HFFc6 (cell line): ENCODE measurements at places on chromosomes 6 and 20. TPM values are rescaled to one million over a fixed set of nuclear protein-coding genes. Genes with fewer than 3 reads are reported as not detected.

NHSL1 gene
- total RNA-seq = 5.1 to 11.0 TPM (median 7.2 TPM) in 3 replicates

WFDC10B gene
- not detected in 2 replicates for total RNA-seq

GRCh38 chr6:16168858-16169257 is 40.0 kb downstream of the MYLIP start:
- no peak for DNase-seq

DNA sequence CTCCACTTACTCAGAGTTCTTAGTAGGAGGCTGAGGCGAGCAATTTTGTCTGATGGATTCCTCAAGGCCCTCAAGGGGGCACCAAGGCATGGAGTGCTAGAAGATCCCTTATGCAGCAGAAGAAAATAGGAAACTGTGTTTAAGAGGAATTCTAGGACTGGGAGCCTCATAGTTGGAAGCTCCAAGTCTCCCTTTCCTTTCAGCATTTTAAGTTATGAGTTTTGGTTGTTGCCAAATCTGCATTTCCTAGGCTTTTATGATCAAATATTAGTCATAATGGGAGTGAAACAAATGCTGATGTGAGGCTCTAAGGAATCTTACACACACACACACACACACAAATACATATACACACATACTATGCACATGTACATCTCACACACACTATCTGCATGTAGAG is 714.0 kb downstream of the UTRN start:
- no peak for DNase-seq

DNA sequence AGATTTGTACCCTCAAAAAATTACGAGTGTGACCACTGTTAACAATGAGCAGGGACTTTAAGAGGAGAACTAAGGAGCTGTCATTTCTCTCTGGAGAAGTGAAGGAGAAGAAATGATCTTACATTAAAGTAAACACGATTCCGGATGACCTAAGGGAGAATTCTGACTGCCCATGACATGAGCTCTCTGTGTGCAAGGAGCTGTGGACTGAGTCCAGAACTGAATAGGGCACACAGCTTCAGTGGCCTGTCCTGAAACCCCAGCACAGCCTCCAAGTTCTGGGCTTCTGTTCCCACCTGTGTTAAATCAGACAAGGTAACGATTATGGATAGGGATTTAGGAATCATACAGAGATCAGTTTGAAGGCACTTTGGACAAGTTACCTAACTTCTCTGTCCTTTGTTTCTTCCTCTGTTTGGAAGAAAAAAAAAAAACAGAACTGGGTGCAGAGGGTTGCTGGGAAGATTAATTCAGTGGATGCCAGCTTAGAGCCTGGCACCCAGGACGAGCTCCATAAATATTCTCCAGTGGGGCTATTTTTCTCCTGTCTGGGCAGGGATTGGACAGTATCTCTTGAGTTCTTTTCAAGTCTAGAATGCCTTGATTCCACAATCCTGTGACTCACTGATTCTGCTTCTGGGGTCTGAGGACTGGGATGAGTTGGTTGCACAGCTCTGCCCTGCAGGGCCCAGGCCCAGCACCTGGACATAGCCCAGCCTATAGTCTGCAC is 65.7 kb downstream of the MRPL14 start:
- DNase-seq = peak; percentile 53

DNA sequence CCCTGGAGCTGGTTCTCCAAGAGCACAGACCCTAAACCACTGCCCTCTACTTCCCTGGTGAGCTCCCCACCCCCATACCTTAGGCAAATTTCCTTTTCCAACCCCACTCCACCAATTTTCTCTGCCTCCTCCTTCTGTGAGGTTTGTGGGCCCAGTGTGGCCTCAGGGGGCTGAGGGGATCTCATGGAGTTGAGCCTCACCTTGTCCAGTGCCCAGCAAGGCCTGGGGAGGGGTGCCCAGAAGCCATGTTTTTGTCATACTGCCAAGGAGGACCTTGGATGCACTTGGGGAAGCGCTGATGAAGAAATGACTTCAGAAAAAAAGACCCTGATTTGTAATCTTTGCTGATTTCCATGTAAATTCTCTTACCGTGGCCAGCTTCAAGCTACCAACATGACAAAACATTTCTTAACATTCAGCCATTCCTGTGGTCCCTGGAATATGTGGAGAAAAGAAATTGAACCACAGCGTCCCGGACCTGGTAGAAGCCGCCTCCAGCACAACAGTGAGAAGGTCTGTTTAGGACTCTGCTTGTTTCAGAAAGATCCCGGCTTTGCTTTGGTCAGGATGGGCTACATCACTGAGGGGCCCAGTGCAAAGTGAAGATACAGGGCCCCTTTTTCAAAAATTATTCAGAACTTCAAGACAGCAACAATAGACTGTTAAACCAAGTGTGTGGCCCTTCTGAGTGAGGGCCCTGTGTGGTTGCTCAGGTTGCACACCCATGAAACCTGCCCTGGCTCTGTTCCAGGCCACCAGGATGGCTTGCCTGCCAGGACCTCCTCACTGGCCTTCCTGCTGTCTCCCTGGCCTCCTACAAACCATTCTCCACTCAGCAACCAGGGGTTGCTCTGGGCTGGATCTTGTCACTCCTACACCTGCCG is 52.5 kb downstream of the CHMP4B start:
- no peak for DNase-seq

DNA sequence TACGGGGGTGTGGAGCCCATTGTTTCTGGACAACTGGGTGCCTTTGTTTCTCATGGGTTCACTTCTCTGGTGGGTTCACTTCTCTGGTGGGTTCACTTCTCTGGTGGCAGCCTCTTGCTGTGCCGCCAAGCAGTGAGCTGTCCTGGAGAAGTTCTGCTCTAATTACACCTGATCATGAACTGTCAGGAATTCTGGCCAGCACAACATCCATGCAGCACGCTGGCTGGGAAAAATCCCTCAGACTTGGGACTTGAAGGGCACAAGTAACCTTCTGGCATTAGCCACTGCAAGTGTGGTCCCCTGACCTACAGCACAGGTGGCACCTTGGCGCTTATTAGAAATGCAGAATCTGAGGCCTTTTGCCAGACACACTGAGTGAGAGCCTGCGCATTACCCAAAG is 752.5 kb downstream of the QKI start:
- no peak for DNase-seq

- DNase-seq = no peak
Measured at GRCh38 chr6:24313251-24314141, 44.4 kb downstream of the DCDC2 start.

- DNase-seq = no peak
Measured at GRCh38 chr6:136566851-136567250, 16.6 kb upstream of the MAP7 start.

- DNase-seq = no peak
Measured at GRCh38 chr6:116011520-116011919, 49.2 kb downstream of the FRK start.

DNA sequence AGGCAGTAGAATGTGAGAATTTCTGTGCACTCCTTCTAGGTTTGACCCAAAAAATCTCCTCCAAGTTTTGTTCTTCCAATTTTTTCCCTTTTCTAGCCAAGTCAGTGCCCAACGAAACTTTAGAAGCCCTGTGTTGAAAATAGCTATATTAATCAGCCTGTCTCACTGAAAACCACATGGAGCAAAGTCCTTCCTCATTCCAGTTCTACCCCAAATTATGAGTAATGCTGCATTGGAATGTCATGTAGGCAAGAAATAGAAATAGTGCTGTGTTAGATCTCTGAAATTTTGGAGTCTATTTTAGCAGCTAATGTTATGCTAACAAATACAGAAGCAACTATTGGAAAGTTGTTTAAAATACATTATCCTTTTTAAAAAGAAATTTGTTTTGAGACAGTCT is 725.5 kb downstream of the TBC1D32 start:
- DNase-seq = no peak

DNA sequence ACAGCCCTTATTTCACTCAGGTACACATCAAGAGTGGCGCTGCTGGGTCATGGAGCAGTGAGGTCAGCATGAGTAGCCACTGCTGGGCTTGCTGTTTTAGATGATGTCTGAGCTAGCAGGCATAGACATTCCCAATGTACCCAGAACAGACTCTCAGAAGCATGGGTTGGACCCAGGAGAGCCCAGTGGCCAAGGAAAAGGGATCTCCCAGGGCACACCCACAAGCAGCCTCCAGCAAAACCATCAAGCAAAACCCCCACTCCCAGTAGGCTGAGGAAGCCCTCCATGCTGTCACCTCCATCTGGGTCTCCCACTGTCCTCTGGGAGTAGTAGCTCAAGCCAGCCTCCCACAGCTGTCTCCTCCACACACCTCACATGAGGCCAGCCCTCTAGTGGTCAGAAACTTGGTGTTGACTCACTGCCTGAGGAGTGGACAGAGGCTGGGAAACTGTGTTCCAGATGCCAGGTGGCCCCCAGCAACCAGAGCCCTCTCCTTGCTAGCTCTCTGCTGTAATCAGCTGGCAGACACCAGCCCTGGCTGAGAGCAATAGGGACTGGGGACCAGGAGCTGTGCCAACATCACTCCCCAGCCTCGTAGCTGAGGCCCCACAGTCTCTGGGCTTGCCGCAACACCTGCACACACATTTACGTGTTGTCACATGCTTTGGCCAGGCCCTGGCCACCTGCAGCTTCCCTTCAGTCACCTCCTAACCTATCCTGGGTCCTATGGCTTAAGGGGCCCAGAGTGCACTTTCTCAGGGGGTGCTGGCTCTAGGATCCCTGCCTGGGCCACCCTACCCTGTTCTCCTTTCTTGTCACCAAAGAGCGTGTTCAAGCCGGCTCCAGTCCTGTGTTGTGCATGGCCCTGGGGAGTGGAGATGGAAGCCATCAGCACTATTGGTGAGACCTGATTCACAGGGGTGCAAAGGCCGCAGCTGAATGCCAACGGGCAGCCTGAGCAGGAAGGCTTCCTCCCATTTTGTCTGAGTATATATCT is 1.9 kb upstream of the AP5S1 start:
- peak; percentile 85 for DNase-seq

- no peak for DNase-seq
Measured at GRCh38 chr6:161436106-161436876, 162.4 kb upstream of the AGPAT4 start.

DNA sequence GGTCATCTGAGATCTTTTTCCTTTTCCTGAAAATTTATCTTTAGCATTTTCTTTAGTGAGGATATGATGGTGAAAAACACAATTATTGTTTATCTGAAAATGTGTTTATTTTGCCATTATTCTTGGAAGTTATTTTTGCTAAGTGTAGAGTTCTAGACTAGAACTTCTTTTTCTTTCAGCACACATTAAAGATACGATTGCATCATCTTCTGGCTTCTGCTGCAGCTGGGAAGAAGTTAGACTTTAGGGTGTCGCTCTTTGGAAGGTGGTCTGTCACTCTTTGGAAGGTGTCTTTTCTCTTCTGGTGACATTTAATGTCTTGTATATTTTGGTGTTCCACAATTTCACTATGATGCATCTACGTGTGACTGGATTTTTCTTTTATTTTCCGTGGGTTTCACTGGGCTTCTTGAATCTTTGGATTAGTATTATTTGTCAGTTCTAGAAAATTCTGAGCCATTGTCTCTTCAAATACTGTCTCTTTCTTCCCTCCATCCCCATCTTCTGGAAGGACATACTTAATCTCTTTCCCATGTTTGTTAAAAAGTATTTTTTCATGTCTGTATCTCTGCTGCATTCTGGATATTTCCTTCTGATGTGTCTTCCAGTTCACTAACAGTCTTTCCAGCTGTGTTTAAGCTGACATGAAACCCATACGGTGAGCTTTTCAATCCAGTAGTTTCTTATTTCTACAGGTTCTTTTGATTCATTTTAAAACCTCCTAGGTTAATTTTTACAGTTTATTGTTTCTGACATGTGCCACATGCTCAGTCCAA is 81.0 kb downstream of the AGPAT4 start:
- no peak for DNase-seq

DNA sequence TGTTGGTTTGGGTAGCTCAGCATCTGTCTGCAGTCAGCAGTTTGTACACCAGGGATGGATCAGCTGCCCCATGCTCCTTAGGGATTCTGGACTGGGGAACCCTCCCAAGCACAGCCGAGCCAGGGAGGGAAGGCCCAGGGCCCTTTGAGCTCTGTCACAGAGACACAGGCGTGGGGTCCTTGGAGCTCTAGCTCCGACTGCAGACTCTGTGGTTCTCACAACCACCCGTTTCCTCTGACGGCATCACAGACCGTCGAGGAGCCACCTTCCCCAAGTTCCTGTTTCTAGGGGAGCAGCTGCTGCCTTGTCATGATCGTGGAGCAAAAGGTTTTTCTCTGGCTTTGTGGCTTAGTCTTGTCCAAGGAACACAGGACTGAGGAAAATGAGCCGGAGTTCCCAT is at the start of gene SLA2:
TSS of gene SLA2 (minus strand) at position 199 of the 400 bp plus-strand sequence. CDS start 4,861 bp downstream, outside the sequence.
- no peak for DNase-seq

DNA sequence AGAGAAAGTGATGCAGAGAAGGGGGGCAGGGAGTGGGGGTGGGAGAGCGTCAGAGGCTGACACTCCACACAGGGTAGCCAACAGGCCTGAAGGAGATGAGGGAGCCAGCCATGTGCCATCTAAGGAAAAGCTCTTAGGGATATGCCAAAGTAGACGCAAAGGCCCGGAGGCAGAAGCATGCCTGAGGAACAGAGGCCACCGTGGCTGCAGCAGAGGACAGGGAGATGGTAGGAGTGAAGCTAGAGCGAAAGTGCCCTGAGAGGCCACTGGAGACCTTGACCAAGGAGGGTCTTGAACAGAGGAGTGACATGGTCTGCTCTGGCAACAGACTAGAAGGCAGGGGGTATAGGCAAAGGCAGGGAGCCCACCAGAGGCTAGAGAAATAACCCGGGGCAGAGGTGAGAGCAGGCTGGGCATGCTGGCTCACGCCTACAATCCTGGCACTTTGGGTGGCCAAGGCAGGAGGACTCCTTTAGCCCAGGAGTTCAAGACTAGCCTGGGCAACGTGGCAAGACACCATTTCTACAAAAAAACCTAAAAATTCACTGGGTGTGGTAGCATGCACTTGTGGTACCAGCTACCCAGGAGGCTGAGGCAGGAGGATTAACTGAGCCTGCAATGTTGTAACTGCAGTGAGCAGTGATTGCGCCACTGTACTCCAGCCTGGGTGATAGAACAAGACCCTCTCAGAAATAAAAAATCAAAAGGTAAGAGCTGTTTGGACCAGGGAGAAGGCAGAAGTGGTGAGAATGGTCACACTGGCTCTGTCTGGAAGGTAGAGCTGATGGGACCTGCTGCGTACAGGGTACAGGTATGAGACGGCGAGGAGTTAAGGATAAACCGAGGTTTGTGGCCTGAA is 6.3 kb downstream of the RRBP1 start:
- no peak for DNase-seq

DNA sequence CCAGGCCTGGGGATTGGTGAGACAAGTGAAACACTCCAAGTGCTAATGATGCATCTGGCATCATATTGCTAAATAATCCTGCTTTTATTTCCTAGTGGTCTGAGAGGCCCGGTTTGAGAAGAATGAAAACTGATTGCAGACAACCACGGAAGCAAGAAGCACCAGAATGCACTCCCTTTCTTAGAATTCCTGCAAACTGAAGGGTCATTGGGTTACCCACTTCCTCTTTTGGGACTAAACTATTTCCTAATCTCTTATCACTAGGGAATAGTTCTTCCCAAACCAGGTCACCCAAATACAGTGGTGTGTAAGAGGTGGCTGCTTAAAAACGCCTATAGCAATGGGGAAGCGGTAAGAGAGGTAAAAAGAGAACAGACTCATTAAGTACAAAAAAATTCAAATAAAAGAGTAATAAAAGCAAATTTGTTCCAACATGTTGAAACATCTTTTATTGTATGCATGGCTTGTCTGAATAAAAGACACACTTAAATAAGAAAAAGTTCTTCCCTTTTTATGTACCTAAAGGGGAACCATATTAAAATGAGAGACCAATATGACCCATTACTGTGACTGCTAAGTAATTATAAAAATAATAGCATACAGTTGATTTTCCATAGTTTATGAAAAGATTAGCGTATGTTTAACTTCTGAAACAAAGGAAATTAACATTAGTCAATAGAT is 125.8 kb downstream of the MYB start:
- no peak for DNase-seq
